ENCODE measurements at places on chromosomes 2 and 18.
A peak's percentile ranks its signal among the peaks of the same experiment; 100 is the strongest.

GRCh38 chr2:168560817-168561499, 104.9 kb downstream of the CERS6 start:
- DNase-seq = no peak

DNA sequence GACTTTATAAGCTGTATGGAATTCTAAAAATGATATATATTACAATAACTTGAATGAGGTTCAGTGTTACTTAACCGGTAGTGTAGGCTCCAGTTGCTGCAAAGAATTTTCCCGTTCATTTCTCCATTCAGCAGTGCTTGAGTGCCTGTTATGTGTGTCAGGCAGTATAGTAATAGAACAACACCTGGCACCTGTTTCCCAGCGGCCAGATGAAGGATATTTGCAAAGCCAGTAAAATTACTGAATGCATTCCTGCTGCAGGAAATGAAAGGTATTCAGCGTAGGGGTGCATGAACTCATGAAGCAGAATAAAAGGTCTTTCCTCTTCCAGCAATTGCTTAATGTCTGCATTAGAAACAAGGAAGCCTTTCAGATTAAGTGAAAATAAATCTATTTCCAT, 18.8 kb downstream of the YPEL5 start:
- DNase-seq = no peak

DNA sequence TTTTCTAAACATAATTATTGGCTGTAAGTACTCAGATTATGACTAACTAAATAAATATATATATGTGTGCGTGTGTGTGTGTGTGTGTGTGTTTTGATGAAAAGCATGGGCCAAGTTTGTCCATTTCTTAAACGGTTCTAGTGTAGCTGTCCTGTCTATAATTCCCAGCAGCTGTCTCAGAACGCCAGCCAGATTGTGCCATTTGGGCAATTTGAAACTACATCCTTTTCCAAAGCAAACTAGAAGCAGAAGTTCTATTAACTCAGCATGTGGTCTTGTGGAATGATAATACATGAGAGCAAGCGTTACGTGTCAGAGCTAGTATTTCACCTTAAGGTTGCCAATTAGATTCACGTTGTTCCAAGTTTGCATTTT, 1.7 kb downstream of the ARHGAP28 start:
- peak; percentile 22 for DNase-seq

- DNase-seq = peak; percentile 33
Observed at GRCh38 chr2:234579231-234579962, 82.5 kb upstream of the ARL4C start.

DNA sequence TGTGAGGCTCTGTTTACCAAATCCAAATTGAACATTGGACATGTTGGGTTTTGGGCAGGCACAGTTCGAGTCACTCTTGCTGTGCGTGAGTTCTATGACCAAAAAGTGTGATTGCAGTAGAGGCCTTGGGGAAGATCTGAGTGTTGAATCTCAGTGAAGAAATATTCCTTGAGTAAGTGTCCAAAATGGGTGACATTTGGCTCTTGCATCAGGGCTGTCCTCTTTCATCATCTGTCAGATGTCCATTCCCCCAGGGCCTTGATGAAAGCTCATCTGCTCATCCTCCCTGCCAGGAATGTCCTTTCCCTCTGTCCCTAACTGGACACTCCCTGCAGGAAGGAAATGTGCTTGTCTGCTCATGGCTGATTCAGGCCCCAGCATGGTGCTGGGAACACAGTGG, 6.4 kb upstream of the SFTPB start:
- no peak for DNase-seq

GRCh38 chr18:60060026-60060425, 160.2 kb downstream of the PMAIP1 start:
- no peak for DNase-seq

DNA sequence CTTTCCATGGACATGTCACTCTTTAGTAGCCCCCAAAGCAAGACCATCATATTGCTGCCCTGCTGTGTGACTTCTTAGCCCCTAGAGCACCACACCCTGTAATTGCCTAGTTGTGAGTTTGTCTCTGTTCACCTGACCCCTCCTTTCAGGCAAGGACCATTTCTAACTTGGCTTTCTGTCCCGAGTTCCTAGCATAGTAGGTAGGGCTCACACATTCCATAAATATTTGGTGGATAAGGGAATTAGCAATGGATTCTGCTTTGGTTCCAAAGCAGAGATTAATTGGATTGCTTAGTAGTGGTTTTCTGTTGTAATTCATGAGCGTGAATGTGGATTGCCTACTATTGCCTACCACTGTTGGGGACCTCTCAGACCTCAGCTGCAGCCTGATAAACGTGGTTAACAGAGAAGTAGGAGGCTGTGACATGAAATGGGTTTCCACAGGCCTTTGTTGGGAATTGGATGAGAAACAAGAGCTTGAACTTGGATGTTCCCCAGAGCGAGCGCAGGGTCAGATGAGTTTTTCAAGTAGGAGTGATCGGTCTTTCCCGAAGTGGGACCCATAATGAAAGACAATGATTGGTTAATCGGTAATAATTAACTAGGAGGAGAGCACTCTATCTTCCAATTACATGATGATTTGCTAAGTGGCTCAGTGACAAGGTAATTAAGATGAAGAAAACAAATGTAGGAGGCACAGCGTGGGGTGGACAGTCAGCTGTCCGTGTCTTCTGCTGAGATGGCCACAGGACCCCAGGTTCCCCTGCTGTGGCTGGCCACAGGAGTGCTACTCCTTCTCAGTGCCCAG, 13.4 kb upstream of the UGT1A1 start:
- DNase-seq = no peak

DNA sequence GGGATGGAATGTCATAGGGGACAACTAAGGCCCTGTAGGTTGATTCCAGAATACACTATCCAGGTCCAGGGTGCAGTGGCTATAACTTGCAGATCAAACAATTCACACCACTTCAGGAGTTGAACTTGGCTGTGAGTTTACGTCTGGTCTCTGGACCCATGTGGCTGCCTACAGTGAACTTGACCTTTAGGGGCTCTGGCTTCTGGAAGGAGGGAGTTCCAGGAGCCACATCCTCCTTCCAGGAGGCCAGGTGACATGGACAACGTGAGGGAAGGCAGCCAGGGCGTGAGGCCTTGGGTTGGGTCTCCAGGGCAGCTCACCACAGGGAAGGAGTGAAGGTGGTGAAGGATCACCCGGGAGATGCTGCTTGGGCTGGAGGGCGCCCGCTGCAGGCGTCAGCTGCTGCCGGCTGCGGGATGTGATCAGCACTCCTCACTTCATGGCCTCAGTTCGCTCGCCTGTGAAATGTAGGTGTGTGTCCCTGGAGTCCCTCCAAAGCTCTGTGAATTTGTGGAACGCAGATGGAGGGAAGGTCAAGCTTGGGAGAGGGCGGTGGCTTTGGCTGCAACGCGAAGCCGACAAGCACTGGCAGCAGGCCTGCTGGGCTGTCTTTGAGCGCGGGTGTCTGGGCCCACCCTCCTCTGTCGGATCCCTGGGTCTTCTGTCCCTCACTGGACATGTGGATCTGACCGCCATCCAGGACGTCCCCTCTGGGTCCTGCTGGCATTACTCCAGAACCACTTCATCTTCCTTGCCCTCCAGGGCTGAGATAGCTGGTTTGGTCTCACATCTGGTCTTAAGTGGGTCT, 146.5 kb downstream of the GLI2 start:
- DNase-seq = no peak

- no peak for DNase-seq
Observed at GRCh38 chr2:71348302-71348701, 16.7 kb downstream of the ZNF638 start.

- peak; percentile 67 for DNase-seq
Observed at GRCh38 chr2:132438691-132439090, 22.1 kb downstream of the GPR39 start.

- no peak for DNase-seq
Observed at GRCh38 chr2:28282248-28282647, 110.4 kb upstream of the FOSL2 start.

Data from AG08396 (cell line).